ENCODE measurements at places on chromosomes 11 and 22.
A peak's percentile ranks its signal among the peaks of the same experiment; 100 is the strongest.

GRCh38 chr11:90701716-90702115 lies 478.9 kb upstream of the CHORDC1 start:
- DNase-seq: no peak

DNA sequence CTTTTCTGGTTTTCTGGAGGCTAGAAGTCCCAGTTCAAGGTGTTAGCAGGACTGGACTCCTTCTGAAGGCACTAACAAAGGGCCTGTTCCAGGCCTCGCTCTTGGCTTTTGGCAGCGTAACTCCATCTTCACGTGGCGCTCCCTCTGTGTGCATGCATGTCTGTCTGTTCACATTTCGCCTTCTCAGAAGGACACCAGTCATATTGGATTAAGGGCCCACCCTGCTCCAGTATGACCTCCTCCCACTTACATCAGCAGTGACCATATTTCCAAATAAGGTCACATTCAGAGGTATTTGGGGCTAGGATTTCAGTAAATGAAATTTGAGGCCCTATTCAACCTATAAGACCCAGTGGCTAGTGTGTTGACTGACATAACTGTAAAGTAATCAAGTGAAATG lies 20.0 kb downstream of the APLP2 start:
- DNase-seq: no peak

DNA sequence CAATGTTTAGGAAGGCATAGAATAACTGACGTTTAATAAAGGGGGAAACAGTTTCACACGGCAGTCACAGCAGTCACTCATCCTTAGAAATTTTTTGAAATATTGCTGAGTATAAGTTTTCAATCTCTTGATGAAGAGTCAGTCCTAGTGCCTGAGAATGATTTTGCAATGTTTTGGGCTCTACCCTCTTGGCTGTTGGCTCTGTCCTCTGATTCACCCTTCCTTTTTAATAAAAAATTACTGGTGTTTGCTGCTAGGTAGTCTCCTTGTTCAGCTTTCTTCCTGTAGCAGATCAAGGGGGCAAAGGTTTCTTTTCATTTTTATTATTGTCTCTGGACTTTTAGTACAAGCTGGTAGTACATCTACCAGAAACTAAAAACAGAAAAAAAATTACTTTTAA lies 194.3 kb upstream of the ANO3 start:
- DNase-seq: no peak

- DNase-seq: no peak
These were observed 59.3 kb downstream of the PDGFD start for GRCh38 chr11:104104664-104105063.

DNA sequence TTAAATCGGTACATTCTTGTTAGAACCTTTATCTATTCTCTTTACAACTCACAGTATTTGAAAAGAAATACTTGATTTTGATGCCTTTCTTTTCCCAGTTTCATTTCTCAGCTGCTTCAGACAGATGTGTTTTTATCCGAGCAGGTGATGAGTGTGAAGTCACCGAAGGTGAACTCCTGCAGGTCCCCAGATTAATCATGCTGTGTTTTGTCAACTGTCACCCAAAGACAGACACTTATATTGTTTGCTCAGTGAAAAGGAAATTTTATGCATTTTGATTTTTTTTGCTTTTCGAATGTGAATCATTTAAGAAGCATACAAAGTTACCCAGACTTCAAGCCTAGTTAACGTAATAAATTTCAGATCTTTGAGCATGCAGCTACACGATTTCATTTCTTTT lies 7.8 kb upstream of the TMPRSS13 start:
- DNase-seq: no peak

DNA sequence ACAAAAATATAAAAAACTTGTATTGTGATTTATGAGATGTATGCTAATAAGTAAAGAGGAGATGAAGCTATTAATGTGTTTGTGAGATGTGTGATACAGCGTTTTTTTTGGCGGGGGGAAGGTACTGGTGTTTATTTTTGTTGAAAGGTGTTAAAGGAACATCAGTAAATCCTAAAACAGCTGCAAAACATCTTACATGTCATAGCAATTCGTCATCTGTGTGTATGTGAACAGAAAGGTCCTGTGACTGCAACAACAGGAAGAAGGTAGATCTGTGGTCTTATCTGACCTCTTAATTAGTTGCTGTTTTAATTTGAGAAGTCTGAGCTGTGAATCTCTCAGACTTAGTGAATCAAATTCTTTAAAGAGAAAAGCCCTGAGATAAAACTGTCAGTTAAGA lies 1041.1 kb downstream of the JRKL start:
- no peak for DNase-seq

DNA sequence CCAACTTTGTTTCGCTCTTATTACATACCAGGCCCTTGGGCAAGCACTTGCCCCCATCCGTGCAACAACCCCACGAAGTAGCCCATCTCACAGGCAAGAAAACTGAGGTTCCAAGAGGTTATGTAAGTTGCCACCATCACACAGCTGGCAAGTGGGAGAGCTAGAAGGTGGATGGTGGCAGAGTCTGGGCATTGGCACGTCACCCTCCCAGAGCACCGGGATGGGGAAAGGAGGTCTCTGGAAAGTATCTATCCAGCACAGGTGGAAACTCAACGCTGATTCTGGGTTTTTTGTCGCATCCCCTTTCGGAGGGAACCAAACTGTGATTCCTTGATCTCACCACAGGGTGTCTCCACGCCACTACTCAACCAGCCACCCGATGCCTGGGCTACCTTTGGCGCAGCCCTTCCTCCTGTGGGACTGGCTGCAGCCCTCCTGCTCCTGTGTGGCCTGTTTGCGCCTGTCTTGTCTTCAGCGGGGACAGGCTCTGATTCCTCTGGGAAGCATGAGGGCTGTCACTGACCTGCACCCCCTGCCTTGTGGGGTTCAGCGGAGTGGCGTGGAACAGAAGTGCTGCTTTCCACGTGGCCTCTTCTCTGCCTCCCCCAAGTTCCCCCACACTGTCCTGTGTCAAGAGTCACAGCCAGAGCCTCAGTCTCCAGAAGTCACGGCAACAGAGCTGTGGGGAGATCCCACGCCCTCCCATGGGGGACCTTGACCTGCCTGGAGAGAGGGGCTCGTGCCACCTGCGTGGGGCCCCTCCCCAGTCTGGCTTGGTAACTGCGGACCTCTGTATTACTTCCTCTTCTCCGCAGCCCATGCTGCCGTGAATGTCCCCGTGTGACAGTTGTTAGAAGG lies 34.4 kb upstream of the TRIM29 start:
- DNase-seq: peak; percentile 15

DNA sequence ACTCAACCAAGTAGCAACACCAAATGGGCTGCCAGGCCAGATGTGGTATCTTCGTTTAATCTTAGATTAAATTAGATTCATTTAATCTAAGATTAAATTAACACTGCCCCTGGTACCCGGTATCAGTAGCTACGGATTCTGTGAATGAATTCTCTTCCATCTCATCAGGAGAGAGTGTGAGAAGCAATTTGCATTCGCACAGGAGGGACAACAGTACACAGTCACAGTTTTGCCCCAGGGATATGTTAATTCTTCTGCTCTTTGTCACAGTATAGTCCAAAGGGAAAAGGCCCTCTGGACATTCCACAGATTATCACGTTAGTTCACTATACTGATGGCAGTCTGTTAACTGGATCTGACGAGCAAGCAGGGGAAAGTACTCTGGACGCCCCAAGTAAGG lies 22.9 kb downstream of the ASCL2 start:
- DNase-seq: no peak

DNA sequence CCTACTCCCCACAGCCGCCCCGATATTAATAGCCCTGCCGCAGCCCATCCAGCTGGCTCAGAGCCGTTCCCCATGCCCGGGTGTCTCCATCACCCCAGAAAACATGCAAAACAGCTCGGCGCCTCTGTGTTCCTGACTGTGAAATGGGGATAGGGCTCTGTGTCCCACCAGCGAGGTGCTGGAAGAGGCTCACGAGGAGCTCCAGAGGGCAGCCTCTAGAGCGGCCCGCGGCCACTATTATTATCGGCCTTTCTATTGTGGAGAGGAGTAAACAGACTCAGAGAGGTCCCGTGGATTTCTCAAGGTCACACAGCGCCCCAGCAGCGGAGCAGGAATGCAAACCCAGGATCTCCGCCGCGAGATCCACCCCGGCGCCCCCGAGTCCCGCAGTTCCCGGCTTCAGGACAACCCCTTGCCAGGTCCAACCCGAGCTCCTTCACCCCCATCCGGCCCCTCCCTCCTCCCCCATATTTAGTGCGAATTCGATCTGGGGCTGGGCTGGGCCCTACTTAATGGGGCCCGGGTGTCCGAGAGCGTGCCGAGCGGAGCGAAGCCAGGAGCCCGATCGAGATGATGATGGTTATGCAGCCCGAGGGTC lies at the start of gene ACTN3:
ACTN3 (plus strand) TSS at position 536 of the 598 bp plus-strand sequence; CDS start at position 571, 35 bp downstream.
- no peak for DNase-seq

GRCh38 chr11:132999516-132999915 lies 532.8 kb downstream of the OPCML start:
- no peak for DNase-seq

DNA sequence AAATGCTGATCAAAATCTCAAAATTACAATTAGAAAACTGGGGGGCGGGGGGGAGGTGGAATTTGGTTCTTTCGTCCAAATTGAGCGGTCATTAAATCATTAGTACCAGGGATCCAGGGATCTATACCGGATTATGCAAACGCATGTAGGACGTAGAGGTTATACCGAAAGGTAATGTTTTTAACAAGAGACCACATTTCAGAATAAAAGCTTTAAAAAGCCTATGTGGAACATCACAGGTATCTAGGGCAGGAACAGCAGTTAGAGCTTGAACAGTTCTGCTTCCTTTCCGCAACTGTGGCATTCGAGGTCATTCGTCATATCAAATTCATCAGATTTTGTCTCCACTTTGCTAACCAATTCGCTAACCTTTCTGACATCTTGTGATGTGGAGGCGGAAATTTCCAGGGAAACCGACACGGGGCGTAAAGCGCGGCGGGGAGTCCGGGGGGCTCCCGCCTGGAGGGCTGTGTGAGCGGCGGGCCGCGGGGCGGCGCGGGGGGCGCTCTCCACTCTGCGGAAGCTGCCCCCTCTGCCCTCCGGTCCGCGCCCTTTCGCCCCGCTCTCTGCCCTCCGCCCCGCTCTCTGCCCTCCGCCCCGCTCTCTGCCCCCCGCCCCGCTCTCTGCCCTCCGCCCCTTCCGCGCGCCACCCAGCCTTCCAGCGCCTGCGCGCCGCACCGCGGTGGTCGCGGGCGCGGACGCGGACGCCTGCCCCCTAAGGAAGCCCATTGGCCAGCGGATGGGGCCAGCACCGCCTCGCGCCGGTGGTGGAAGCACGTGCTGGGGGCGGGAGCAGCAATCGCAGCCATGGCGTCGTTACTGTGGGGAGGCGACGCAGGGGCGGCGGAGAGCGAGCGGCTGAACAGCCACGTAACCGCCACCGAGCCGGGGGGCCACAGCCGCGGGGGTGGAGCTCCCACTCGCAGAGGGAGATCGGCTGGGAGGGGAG lies at the start of gene DDX25:
DDX25 (plus strand) TSS at position 798 of the 949 bp plus-strand sequence; CDS start at position 808, 10 bp downstream.
- no peak for DNase-seq

GRCh38 chr11:70572974-70573260 lies 174.6 kb downstream of the CTTN start:
- no peak for DNase-seq

DNA sequence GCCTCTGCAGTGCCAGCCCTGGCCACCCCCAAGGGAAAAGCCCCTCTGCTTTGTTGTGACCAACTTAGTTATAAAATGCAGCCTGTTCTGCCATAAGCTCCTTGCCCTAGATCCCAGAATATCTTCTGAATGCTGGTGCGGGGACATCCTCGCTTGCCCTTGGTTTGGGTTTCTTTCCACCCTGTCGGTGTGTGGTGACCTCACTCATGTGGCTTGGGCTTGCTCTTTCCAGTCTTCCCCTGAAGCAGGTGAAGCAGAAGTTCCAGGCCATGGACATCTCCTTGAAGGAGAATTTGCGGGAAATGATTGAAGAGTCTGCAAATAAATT lies 16.7 kb downstream of the CLDN5 start:
- no peak for DNase-seq

DNA sequence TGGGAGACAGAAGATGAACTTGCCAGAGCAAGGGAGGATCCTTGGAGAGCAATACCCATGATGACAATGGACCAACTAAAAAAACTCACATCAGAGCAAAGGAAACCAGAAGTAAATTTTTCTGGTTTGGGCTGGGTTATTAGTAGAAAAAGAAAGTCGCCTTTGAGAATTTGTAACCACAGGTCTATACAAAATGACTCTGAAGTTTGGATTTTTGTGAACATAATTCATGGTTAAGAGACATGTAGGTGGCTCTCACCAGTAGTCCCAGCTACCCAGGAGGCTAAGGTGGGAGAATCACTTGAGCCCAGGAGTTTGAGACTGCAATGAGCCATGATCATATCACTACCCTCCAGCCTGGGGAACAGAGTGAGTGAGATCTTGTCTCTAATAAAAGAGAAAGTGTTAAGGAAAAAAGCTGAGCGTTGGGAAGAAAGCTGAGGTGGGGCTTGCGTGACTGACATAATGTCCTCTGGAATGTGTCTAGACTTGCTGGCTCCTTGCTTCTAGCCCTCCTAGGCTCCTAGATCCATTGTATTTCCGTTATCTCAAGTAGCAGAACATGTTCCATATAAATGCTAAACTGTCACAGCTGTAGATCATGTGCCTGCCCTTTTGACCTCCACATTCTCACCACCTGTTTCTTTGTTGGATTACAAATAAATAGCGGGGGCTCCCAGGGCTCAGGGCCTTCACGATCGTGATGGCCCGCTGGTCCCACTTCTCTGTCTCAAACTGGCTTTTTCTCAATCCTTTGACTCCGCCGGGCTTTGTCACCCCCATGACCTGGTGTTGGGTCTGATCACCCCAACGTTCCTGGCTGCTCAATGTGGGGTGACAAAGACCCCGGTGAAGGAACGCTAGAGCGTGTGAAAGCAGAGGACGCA lies 56.2 kb upstream of the SC5D start:
- DNase-seq: no peak

GRCh38 chr11:19347911-19348310 lies 107.2 kb upstream of the E2F8 start:
- DNase-seq: no peak

DNA sequence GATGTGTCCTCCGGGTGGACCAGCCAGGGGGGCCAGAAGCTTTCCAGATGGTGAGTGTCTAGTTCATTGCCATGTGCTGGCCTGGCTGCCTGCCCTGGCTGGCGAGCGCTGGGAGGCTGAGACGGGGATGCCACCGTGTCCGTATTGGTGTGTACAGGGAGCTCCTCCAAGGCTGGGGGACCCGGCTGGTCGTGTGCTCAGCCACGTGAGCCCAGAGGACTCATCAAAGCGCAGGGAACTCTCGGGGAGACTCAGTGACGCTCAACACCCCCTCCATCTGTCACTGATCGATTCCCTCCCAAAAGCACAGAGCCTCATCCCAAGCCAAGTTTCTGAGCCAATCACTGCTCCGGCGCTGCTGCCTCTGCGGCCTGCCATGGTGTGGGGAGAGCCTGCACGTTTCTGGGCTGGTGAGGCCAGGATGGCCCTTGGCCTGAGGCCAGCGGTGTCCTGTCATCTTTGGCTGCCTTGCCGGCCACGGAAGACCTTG lies 423.7 kb downstream of the SHANK2 start:
- no peak for DNase-seq

GRCh38 chr11:3995949-3996554 lies 98.5 kb upstream of the RRM1 start:
- no peak for DNase-seq

GRCh38 chr11:67558084-67558772 lies 25.4 kb upstream of the GSTP1 start:
- no peak for DNase-seq

- peak; percentile 70 for DNase-seq
These were observed 4.6 kb downstream of the SAA2 start for GRCh38 chr11:18243783-18244362.

- no peak for DNase-seq
These were observed 64.5 kb upstream of the NECTIN1 start for GRCh38 chr11:119793335-119793984.

GRCh38 chr11:1112351-1113191 lies 37.9 kb downstream of the MUC2 start:
- DNase-seq: no peak

Measured in NCI-H748 treated with DMSO at 0.1 percent for 48 hours (cell line).